ENCODE measurements at places on chromosomes 13 and 19. TPM values are rescaled to one million over a fixed set of nuclear protein-coding genes. Genes with fewer than 3 reads are reported as not detected.

GRCh38 chr19:55492362-55492944 is 4.2 kb downstream of the SSC5D start:
- no peak for DNase-seq

DNA sequence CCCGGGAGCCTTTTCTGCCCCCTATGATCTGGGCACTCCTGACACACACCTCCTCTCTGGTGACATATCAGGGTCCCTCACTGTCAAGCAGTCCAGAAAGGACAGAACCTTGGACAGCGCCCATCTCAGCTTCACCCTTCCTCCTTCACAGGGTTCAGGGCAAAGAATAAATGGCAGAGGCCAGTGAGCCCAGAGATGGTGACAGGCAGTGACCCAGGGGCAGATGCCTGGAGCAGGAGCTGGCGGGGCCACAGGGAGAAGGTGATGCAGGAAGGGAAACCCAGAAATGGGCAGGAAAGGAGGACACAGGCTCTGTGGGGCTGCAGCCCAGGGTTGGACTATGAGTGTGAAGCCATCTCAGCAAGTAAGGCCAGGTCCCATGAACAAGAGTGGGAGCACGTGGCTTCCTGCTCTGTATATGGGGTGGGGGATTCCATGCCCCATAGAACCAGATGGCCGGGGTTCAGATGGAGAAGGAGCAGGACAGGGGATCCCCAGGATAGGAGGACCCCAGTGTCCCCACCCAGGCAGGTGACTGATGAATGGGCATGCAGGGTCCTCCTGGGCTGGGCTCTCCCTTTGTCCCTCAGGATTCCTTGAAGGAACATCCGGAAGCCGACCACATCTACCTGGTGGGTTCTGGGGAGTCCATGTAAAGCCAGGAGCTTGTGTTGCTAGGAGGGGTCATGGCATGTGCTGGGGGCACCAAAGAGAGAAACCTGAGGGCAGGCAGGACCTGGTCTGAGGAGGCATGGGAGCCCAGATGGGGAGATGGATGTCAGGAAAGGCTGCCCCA is 8.5 kb upstream of the CEACAM7 start:
- DNase-seq = no peak

DNA sequence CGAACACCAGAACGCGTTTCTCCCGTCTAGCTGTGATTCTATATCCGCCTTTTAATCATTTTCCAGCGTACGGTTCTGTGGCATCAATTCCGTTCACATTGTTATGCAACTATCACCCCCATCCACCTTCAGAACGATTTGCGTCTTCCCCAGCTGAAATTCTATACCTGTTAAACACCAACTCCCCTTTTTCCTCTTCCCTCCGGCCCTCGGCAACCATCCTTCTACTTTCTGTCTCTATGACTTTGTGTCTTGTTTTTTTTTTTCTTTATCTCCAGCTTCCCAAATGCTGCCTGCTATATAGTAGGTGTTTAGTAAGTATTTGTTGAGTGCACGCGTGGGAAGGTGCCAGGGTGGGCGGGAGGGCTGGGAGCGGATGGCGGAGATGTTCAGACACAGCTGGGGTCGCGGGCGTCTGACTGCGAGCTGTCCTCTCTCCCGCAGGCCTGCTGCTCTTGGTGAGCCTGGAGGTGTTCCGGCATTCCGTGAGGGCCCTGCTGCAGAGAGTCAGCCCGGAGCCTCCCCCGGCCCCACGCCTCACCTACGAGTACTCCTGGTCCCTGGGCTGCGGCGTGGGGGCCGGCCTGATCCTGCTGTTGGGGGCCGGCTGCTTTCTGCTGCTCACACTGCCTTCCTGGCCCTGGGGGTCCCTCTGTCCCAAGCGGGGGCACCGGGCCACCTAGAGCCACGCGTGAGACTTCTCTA is 20.2 kb downstream of the CACNG6 start:
- no peak for DNase-seq

GRCh38 chr19:29650772-29651387 is 14.4 kb upstream of the PLEKHF1 start:
- no peak for DNase-seq

DNA sequence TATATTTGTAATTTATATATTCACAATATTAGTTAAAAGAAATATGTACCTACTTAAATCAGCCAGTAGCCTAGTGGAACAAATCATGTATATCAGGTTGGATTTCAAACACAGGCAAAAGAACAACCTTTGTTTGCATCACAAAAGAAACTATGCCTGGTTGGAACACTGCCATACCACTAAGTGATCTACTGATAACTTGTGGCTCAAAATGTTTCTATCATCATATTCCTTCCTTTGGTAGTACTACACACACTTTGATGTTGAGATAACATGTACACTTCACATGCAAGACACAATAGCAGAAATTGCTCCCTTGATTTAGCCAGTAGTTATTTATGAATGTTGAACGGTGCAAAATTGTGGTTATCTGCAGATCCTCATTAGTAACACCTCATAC is 146.0 kb upstream of the GPC6 start:
- no peak for DNase-seq

DNA sequence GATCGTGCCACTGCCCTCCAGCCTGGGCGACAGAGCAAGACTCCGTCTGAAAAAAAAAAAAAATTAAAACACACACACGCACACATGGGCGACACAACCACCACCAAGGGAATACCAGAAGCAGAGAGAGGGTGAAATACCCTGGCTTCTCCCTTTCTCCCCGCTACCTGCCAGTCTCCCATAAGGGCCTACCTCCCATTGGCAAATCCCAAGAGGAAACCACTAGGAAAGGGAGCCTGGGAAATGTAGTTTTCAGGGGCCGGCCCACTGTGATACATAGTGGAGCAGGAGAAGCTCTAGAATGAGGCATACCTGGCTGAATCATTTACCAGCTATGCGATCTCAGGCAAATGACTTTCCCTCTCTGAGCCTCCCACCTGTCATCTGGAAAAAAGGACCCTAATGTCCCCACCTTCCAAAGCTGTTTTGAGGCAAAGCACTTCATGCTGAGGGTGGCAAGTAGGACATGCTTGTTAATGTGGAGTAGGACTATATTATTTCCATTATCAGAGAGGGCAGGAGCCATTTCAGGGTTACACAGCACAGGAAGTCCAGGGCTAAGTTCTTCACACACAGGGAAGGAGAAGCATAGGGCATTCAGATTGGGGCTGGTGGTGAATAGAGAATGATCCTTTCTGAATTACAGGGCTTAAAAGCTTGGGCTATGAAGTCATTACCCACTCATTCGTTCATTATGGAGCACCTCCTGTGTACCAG is 14.3 kb upstream of the HNRNPUL1 start:
- DNase-seq = no peak

- DNase-seq = no peak
Observed at GRCh38 chr19:29741776-29742175, 26.7 kb upstream of the C19orf12 start.

GRCh38 chr19:31127134-31127967 is 221.9 kb downstream of the TSHZ3 start:
- DNase-seq = peak; percentile 21

- DNase-seq = no peak
Observed at GRCh38 chr13:113915012-113915763, 51.3 kb upstream of the GAS6 start.

DNA sequence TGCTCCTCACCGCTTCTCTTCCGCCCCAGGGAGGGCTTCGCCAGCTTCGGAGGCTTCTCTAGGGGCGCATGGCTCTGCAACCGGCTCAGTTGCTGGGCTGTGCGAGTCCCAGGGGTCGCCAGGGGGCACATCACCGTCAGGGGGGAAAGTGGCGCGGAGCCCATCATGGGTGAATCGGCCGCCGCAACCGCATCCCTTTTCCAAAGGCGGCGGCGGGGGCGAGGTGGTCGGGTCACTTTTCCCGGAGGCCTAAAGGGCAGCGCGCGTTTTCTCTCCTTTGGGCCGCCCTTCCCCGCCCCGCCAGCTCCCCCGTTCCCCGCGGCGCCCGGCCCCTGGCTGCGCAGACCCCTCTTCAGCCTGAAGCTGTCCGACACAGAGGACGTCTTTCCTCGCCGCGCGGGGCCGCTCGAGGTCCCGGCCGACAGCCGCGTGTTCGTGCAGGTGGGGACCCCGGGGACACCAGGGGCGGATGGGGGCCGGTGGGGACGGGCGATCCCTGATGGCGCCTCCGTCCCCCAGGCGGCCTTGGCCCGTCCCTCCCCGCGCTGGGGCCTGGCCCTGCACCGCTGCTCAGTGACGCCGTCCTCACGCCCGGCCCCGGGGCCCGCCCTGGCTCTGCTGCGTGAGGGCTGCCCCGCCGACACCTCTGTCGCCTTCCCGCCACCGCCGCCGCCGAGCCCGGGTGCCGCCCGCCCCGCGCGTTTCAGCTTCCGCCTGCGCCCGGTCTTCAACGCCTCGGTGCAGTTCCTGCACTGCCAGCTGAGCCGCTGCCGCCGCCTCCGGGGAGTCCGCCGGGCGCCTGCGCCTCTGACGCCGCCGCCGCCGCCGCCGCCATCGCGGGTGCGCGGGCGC is 1.7 kb downstream of the TGFBR3L start:
- DNase-seq = peak; percentile 80

DNA sequence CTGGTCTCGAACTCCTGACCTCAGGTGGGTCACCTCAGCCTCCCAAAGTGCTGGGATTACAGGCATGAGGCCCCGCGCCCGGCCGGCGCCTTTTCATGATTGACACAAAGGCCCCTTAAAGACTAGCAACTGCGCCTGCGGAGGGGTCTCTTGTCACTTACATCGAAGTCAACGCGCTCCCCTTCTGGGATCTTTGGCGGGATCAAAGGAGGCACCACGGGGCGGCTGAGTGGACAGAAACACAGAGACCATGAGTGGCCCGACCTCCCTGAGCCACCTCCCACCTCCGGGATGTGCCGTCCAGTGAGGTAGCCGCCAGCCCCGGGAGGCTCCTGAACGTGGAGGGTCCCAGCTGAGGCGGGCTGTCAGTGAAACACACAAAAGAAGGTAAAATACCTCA is 7.3 kb downstream of the TNNT1 start:
- no peak for DNase-seq

DNA sequence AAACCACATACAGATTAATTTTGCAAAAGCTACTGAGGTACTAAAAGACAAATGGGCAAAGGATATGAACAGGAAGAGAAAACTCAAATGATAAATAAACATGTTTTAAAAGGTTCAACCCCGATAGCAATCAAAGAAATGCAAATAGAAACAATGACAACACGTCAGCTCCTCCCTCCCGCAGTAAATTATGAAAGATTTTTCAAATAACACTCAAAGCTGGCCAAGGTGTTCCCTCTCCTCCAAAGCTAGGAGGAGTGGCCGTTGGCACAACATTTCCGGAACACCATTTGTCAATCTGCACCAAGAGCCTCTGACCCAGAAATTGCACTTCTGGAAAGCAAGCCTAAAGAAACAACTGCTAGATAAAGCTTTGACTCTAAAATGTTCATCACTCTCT is 28.3 kb downstream of the INSR start:
- no peak for DNase-seq

- DNase-seq = no peak
Observed at GRCh38 chr19:17557466-17557865, 2.0 kb downstream of the COLGALT1 start.

DNA sequence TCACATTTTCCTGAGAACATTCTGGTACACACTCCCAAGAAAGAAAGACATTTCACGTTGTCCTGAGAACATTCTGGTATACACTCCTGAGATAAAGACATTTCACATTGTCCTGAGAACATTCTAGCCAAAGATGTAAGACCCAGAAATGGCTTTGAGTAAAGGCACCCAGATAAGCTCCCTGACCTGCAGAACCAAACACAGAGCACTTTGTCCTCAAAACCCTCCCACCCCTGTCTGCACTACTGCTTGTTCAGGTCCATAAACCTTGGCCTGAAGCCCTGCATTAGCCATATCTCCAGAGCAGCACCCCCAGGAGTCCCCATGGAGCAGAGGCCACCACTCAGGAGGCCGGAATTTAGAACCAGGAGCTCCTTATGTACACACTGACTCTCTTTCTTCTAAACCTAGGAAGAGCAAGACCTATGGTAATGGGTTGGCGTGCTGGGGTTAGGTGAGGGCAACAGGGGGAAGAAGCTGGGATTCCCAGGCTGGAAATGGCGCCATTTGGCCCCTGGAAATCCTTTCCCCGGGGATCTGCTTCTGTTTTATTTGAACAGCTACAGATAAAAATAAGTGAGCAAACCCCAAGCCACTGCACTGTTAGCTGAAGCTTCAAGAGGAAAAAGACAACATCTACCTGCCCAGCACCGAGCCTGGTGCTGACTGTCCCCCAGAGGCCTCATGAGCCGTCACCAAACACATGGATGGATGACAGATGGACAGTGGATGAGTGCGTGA is 13.7 kb downstream of the GAS6 start:
- DNase-seq = no peak

GRCh38 chr13:27133889-27134288 is 37.7 kb downstream of the USP12 start:
- DNase-seq = no peak

GRCh38 chr19:2171349-2172145 is 7.8 kb downstream of the DOT1L start:
- DNase-seq = peak; percentile 63

DNA sequence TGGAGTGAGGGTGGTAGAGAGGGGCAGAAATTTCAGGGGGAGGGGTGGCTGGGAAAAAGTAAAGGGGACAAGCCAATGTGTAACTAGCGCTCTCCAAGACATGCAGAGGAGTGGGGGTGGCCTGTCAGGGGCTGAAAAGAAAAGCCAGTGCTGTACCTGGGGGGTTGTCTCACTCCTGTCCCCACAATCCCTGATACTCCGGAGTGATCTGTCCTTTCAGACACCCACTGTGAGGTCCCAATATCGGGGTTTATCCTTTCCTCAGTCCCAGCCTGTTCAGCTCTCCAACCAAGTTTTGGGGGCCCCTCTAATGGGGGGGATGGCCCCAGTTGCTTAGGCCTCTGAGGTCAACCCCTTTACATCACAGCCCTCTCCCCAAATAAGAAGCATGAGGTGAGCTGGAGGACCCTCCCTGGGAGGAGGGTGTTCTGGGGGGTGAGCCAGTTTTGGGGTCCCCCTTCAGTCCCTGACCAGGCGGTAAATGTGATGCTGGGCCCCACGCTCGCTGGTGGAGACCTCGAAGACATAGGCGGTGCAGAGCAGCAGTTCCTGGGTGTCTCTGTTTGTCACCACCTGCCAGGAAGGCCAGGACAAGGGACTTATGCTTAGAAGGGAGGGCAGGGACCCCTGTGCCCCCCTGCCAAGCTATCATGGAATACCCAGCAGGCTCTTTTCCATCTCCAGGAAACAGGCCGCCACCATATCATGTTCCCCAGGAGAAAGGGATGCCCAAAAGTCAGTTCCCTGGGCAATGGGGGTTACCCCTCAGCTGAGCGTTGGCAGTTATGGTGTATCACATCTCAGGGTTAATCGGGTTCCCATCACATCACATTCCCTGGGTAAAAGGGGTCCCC is 5.9 kb downstream of the CD37 start:
- DNase-seq = no peak

NLRP7 gene
- 0.96 TPM for total RNA-seq

ZNF492 gene
- not detected for total RNA-seq

LYPD3 gene
- 4.1 TPM for total RNA-seq

PALM gene
- 16.5 TPM for total RNA-seq

KCTD4 gene
- not detected for total RNA-seq

GRIN3B gene
- 0.45 TPM for total RNA-seq

MEIOSIN gene
- not detected for total RNA-seq

SIAH3 gene
- 0.15 TPM for total RNA-seq

MEDAG gene
- total RNA-seq = 2.1 TPM

FAM32A gene
- 75.6 TPM for total RNA-seq

PGLYRP1 gene
- not detected for total RNA-seq

RAP2A gene
- 43.4 TPM for total RNA-seq

All from H1 (cell line).